ENCODE measurements at places on chromosomes 3 and 15. TPM values are rescaled to one million over a fixed set of nuclear protein-coding genes. Genes with fewer than 3 reads are reported as not detected.
A peak's percentile ranks its signal among the peaks of the same experiment; 100 is the strongest.

Gene COL8A1
- 0.08 TPM for total RNA-seq

Gene CHMP2B
- 29.6 TPM for total RNA-seq

Gene ANKRD34C
- total RNA-seq, result not detected

DNA sequence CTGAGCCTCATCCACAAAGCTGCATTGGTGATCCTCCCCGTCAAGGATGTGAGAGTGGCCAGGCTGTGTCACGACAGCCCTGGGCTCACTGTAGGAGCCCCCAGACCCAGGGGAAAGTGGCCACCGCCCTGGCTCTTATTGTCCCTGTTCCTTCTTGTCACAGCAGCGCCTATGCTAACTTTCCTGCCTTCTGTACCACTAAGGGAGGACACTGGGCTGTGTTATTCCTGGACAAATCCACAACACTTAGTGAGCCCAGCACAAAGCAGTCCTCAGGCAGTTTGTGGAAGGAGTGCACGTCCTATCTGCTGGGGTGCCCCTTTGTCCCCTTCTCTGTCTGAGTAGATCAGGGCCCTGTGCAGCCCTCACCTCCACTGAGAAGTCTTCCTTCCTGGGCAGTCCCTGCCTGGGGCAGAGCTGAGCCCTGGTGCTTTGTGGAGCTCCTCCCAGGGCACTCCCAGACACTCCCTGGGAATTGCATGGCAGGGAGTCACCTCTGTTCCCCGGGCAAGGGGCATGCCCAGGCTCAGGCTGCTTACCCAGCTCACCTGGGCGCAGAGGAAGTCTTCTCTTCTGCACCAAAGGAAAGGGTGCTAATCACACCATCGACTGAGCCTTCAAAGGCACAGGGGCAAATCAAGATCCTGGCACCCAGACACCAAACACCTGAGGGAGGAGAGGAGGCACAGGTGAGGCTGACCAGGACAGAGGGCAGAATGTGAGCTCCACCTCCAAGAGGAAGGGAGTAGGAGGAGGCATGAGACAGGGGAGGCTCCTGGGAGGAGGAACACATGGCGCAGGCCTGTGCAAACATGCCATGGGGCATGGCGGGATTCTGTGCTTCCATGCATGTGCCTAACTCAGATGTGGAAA, 138.7 kb downstream of the KLF13 start:
- DNase-seq, result no peak
- no peak overlapping the region for H3K4me3 ChIP-seq
- H3K27ac ChIP-seq, result no peak overlapping the region
- no peaks in the 10 kb centered on the region for H3K27me3 ChIP-seq

DNA sequence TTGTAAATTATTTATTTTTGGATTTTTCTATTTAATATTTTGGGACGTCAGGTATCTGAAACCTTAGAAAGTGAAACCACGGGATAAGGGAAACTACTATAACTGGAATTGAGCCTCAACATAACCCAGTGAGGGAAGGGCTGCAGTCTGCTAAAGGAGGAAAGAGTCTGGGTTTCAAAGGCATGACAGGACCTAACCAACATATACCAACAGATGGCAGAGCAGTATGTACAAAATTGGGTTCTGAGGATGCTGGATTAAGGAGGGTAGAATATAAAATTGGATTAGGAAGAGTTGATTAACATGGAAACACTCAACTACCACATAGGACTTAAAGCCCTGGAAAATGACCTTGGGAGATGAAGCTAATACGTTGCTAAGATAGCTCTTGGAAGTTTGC, 603.5 kb downstream of the MECOM start:
- no peaks in the 10 kb centered on the region for H3K4me1 ChIP-seq
- no peak overlapping the region for H3K27ac ChIP-seq
- no peak for DNase-seq
- no peaks in the 10 kb centered on the region for H3K36me3 ChIP-seq

DNA sequence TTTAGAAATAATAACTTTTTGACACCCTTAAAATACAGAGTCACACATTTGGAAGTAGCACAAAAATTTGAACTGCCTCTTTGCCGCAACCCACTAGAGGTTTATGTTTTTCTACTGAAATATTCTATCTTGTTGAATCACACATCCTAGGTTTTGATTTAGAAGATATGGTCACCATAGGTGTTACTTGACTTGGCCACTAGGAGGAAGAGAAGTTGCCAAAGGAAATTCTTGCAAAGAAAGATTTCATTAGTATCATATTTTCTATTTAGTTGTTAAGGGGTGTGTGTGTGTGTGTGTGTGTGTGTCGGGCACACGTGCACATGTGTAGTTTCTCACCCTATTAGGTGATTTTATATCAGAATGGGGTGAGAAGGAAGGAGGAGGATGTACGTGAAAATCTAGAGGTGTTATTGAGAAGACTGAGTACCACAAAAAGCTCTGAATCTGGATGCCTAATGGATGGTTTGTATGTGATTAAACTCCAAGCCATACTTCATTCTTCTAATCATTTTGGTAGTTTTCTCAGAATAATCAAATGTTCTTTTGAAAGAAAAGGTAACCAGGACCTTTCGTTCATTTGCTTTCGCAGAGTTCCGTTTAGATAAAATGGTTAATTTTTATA, 31.5 kb downstream of the ZFAND6 start:
- peaks cover 28% of the 10 kb centered on the region for H3K4me1 ChIP-seq
- peaks cover 6% of the 10 kb centered on the region for H3K36me3 ChIP-seq
- H3K27ac ChIP-seq, result no peak overlapping the region
- no peak overlapping the region for H3K4me3 ChIP-seq
- no peaks in the 10 kb centered on the region for H3K27me3 ChIP-seq
- no peak for DNase-seq

Gene ERICH6
- total RNA-seq, result not detected

GRCh38 chr3:177424521-177424920, 227.2 kb upstream of the TBL1XR1 start:
- H3K36me3 ChIP-seq, result peaks cover 4% of the 10 kb centered on the region
- H3K27ac ChIP-seq, result no peak overlapping the region
- DNase-seq, result no peak
- H3K27me3 ChIP-seq, result peaks cover 6% of the 10 kb centered on the region

DNA sequence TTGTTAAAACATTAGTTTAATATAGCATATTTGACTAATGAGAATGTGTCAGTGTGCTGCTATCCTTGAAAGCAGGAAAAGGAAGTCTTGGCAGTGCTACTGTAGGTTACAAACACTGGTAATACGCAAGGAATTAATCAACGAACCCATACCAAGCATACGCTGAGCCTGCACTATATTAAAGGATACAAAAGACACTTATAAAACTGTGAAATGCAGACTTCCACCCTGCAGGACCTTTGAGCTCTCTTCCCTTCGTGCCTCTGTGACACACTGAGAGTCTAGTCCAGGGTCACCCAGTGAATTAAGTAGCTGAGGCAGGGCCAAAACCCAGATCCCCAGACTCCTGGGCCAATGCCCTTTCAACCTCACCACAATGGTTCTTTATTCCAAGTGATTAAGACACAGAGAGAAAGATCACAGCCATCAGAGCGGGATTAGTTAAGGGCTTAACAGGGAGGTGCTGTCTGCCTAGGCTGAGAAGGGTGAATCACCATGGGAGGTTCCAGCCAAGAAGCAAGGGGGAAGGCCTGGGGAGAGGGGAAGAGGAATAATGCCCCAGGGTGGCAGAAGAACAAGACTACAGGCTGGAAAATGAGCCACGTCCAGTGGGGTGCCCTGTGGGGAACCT, 6.8 kb downstream of the ANXA2 start:
- H3K27me3 ChIP-seq, result no peaks in the 10 kb centered on the region
- DNase-seq, result no peak
- H3K36me3 ChIP-seq, result peaks cover 43% of the 10 kb centered on the region
- peak overlapping the region; percentile 81 for H3K27ac ChIP-seq

DNA sequence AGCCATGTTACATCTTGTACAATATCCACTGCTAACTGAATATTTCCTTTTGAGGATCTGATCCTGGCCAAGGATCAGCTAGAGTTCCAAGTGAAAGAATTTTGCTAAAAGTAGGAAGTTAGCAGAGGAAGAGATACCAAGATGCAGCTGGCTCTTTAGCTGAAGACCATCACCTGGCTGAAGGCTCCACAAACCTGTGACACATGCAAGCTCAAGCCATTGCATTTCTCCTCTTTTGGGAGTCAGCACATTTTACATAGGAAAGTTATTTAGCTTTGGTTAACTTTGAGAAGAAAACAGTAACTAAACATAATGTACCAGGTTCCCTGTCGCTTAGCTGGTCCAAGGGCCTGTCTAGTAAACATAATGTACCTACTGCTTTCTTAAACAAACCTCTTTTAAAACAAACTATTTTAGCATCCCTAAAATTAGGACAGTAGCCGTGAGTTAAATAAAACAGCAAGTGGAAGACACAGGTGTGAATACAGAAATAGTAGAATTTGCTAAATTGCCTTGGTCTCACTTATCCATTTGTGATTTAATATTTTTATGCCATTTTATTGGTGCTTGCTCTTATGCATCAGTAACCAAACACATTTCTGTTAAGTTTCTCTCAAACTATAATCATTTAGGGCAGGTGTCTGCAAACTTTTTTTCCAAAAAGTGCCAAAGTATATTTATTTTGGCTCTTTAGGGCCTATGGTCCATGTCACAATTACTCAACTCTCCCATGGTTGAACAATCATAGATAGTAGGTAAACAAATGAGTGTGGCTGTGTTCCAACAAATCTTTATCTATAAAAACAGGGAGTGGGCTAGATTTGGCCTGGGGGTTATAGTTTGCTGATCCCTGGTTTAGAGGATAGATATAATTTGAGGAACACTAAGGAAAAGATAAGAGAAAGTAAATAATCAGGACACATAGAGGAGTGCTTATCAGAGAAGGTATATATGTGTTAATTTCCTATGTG, 11.2 kb downstream of the GCSAM start:
- H3K4me3 ChIP-seq, result no peak overlapping the region
- peaks cover 47% of the 10 kb centered on the region for H3K36me3 ChIP-seq
- no peak for DNase-seq

DNA sequence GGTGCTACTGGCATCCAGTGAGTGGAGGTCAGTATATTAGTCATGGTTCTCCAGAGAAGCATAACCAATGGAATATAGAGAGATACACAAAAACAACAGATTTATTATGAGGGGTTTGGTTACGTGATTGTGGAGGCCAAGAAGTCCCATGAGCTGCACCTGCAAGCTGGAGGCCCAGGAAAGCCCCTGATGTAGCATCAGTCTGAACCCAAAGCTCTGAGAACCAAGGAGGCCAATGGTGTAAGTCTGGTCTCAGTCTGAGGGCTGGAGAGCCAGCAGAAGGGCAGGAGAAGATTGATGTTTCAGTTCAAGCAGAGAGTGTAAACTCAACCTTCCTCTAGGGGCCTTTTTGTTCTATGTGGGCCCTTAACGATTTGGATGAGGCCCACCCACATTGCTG, 144.1 kb downstream of the KLF13 start:
- peak overlapping the region; percentile 1 for H3K27ac ChIP-seq
- no peaks in the 10 kb centered on the region for H3K27me3 ChIP-seq
- H3K4me1 ChIP-seq, result peaks cover 50% of the 10 kb centered on the region
- peaks cover 11% of the 10 kb centered on the region for H3K36me3 ChIP-seq

Gene PPP1R14D
- total RNA-seq, result not detected

Gene PAQR9
- not detected for total RNA-seq

DNA sequence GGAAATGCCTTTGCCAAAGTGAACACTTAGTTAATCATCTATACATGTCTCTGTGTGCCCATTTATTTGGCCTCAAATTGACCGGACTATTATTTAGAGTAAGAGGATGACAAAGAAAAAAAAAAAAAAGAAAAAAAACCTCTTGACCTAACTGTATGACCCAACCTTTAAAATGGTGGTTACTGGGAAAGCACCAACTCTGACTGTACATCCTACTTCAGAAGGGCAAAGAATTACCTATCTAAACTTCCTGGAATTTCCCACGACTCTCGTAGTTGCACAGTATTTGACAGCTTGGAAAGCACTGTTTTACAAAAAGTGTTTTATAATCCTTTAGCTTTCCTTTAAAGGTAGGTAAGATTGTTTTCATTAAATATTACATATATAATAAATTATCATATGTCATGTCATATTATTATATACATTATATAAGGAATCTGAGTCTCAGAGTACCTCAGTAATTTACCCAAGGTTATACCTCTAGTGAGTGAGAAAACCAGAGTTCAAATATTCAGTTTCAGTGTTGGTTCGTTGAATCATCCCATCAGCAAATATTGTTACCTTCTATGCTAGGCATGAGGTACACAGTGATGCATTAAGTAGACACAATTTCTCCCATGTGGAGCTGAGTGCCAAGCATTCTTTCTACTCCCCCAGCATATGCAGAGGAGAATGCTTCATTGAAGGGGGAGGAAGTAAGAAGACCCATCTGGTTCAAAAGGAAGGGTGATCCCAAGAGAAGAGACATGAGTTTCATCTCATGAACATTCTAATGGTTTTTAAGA, 5.0 kb downstream of the BCL2A1 start:
- DNase-seq, result peak; percentile 21
- H3K4me1 ChIP-seq, result peaks cover 54% of the 10 kb centered on the region
- peak overlapping the region; percentile 98 for H3K27ac ChIP-seq
- peaks cover 41% of the 10 kb centered on the region for H3K36me3 ChIP-seq

- no peak for DNase-seq
- peaks cover 31% of the 10 kb centered on the region for H3K27me3 ChIP-seq
- no peak overlapping the region for H3K27ac ChIP-seq
- peaks cover 9% of the 10 kb centered on the region for H3K36me3 ChIP-seq
- H3K4me3 ChIP-seq, result peak overlapping the region; percentile 60
Measured at GRCh38 chr3:194689493-194689944, 3.8 kb downstream of the FAM43A start.
